ENCODE measurements at places on chromosomes 7 and 10. TPM values are rescaled to one million over a fixed set of nuclear protein-coding genes. Genes with fewer than 3 reads are reported as not detected.

- no peak for DNase-seq
These were observed 383 bp upstream of the R3HCC1L start for GRCh38 chr10:98134117-98134430.

- peak; percentile 50 for DNase-seq
These were observed 136.2 kb downstream of the PRPF18 start for GRCh38 chr10:13722747-13723653.

DNA sequence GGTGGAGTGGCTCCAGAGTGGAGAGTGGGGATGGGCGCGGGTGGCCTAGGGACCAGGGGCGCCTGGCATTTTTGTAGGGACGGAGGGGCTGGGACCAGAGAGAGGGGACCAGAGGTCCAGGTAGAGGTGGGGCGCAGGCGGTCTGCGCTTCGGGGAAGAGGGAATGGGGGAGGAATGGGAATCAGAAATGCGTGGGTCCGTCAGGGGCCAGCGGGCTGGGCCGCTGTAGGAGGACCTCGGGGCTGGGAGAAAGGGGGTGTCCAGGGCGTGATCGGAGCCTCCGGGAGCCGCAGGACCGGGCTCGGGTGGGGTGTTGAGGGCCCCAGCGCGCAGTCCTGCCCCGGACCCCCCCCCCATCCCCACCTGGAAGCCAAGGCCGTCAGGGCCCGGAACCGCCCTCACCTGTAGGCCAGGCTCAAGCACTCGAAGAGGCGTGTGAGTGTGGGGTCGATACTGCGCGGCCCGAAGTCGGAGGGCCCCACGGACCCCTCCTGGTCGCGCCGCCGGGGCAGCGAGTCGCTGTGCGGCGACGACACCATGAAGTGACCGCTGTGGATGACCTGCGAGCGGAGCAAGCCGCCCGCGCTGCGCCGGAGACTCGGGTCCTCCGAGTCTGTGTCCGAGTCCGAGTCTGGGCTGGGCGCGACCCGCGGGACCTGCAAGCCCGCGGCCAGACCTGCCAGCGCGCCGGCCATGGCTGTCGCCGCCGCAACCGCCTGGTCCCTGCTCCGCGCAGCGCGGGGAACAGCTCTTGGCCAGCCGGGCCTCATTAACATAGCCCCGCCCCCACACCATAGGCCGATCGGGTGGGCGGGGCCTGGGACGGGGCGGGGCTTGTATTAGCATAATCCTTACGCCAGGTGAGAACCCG lies at the start of gene MLXIPL:
MLXIPL (minus strand) TSS at position 725 of the 871 bp plus-strand sequence; CDS start at position 695, 30 bp downstream.
- DNase-seq = peak; percentile 35

DNA sequence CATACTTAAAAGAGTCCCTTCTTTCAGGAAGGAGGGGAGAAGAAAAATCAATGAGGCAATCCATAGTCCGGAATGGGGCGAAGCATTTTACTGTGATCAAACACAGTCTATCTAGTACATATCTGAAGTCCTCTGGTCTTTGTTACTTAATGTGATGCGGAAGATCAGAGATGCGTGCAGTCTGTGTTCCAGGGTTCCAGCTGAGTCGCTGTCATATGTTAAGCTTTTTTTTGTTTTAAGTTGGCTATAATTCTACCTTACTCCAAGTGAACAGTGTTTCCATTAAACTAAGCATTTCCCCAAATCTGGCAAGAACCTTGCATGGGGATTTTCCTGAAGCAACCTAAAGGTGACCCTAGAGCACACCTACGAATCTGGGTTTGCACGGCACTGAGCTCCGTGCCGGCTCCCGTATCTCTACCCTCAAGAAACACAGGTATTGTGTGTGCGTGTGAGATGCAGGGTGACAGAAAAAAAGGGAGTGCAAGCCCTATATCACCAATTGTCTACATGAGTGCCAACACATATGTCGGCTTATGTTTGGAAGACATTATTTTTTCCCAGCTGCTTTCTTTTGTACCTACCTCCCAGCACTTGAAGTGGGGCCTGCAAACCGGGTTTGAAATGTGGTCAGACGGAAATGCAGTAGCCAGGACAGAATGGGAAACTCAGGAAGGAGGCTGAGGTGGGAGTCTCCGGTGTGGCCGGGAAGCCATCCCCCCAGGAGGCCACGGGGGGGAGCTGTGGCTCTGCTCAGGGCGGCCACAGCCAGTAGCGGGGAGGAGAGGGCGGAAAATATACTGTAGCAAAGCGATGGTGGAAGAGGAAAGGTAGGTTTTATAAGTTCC lies 435.8 kb upstream of the MGMT start:
- peak; percentile 22 for DNase-seq

Gene GCK
- 0.43 TPM for total RNA-seq

Gene FGFR2
- 0.86 TPM for total RNA-seq

Gene EPHB4
- total RNA-seq = 44.1 TPM

Gene MYH16
- total RNA-seq = not detected
